ENCODE measurements at places on chromosomes 7 and 10.
A peak's percentile ranks its signal among the peaks of the same experiment; 100 is the strongest.

DNA sequence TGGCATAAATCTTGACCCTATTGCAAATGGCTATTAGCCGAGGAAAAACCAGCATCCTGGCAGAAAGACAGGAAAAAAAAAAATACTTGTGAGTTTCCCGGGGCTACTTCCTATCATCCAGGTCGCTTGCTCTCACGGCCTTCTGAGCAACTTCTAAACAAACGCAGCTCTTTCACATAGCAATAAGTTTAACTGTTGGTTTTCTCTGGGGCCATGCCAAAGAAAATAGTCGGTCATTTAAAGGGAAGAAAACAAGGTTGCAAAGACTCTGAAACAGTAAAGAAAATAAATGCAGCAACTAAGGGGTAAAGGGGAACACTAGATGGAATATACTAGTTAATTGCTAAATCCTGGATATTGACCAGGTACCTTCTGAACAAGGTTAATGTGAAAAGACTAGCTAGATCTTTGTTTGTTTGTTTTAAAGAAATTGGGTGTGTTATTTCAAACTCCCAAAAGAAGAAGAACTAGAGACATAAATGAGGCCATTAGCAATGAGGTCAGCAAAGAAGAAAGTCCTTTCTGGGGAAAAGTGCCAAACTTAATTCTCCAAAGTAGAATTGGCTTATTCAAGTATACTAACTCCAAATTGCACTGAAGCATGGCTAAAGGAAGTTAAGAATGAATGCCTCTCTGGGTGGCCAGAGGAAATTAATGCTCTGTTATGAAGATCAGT, 54.2 kb downstream of the SLC39A12 start:
- no peak for DNase-seq

DNA sequence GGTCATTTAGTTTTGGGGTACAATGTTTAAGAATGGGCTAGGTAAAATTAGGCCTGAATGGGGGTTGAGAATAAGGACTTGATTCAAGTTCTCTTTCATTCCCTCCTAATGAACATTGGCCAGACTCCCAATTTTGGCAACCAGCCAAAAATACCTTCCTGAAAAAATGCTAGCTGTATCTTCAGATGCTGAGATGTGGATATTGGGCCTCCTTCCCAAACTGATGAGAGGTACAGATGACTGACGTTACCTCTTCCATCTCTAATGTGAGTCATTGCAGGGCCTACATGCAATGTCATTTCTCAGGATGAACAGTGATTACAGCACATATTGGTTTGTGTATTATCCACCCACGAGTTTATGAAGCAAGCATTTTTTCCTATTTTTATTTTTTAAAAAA, 151.6 kb downstream of the SND1 start:
- DNase-seq = no peak

GRCh38 chr7:139571190-139571589, 47.7 kb downstream of the CLEC2L start:
- no peak for DNase-seq

GRCh38 chr7:153886506-153887441, 165.4 kb upstream of the DPP6 start:
- DNase-seq = peak; percentile 59

DNA sequence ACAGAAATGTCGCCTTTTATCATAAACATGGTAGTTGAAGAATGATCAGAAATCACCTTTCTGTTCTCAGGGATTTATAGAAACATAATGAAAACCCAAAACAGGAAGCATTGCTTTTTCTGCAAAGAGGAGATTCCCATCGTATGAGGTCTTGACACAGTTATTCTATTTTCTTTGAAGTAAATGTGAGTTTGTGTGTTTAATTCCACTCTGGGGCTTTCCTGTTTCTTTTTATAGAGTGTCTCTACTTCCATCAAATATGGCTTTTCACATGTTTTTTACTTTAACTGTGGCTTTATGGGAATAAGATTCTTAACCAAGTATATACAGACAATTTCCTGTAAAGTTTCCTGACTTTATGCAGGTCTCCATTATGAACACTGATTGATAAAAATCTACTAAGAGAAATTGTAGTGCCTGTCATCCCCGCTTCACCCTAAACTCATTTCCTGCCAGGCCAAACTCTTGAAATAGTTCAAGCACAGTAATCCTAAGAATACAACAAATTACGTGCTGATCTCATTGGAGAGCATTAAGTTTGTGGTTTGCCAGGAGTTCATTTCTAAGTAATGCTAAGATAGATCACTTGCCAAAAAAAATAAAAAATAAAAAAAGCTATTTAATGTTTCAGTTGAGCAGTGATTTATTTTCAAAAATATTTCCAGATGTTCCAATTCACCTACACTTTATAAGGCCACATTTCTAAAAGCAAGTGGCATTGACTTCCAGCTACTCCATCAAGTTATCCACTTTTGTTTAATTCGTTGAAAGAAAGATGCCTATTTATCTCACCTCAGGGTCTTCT, 52.2 kb upstream of the SEC61G start:
- DNase-seq = no peak

DNA sequence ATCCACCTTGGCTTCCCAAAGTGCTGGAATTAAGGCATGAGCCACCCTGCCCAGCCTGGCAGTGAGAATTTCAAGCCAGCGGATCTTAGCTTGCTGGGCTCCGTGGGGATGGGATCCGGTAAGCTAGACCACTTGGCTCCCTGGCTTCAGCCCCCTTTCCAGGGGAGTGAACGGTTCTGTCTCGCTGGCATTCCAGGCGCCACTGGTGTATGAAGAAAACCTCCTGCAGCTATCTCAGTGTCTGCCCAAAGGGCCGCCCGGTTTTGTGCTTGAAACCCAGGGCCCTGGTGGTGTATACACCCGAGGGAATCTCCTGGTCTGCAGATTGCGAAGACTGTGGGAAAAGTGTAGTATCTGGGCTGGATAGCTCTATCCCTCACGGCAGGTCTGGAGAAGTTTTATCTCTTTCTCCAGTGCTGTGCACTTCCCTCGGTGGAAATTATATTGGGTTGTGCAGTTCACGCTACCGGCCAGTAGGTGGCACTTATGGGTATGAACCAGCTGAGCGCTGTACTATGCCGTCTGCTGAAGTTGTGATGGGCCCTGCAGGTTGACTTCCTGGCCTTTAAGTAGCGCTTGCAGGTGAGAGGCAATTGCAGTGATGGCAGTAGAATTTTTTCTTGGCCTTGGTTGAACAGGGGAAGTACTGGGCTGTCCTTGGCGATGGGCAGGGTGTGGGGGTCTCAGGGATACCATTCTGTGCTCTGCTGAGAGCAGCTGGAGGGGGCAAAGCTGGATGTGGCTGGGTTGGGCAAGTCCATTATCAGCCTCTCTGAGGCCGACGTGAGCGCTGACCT, 138.0 kb upstream of the MTPN start:
- DNase-seq = no peak

- no peak for DNase-seq
Observed at GRCh38 chr10:36375107-36375506, 733.0 kb upstream of the FZD8 start.

DNA sequence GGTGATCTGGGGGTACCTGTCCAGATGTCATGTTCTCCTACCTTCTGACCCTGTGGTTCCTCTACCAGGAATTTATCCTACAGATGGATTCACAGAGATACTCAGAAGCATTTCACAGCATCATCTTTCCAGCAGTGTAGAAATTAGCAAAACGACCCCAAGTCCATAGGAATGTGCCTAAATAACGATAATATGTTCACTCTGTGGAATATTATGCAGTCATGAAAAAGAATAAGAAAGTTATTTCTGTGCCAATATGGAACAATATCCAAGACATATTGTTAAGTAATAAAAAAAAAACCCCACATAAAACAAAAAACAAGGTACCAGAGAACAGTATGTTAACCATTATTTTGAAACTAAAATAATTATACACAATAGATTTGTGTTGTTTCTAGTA, 123.8 kb upstream of the SDK1 start:
- no peak for DNase-seq

DNA sequence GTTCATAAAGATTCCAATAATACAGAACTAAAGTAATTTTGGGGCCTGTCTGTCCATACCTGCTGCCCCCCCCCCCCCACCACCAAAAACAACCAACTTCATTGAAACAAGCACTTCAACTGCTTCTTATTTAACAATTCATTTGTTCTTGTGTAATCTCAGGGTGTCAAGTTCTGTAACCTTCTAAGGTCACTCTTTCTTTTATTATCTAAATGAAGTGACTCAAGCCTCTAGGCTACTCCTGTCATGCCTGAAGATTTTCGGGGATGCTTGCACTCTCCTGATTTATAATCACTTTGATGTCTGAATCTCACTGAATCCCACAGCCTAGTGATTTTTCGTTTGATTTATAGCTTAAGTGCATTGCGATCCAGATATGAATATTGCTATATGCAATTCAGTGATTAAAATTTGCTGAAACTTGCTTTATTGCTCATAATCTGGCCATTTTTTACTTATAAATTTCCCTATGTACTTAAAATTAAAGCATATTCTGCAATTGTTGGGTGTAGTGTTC, 27.2 kb downstream of the GARIN1A start:
- DNase-seq = no peak

DNA sequence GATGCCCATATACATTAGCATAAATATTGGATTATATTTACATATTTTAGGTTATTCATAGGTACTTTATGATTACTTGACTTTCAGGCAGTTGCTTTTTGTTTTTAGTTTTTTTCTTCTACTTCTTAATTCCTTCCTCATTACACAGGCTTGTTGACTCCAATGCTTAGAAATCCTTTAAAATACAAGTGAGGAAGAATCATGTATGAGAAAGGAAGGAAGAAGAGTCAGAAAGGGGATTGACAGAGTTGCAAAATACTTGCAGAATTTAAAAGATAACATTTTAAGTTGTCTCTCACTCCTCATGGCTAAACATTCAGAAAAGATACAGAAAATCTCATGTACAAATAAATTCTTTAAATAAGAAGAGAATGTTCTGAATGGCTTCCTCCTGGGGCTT, 61.9 kb downstream of the ATXN7L1 start:
- no peak for DNase-seq

DNA sequence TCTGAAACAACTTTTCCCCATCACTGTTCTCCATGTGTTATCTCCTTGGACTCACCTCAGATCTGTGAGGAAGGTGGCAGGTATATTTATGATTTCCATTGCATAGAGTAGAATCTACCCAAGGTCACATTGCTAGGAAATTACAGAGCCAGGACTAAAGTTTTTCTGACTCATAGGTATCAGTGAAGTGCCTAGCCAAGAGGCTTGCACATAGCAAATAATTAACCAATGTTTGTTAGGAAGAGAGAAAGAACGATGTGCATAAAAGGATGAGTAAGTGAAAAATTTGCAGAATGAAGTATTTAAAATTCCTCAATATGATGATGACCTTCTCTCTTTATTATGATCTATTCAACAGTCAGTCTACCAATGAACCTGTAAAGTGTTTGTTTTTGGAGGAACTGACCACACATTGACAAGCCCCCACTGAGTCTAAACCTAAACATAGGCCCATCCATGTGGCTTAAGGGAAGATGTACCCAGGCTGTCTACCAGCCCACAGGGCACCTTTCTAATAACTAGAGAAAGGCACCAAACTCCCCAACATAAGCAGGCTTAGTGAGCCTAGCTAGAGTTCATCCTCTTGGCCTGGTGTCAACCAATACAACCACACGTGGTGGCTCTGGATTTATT, 252.9 kb upstream of the ZMIZ1 start:
- DNase-seq = no peak

DNA sequence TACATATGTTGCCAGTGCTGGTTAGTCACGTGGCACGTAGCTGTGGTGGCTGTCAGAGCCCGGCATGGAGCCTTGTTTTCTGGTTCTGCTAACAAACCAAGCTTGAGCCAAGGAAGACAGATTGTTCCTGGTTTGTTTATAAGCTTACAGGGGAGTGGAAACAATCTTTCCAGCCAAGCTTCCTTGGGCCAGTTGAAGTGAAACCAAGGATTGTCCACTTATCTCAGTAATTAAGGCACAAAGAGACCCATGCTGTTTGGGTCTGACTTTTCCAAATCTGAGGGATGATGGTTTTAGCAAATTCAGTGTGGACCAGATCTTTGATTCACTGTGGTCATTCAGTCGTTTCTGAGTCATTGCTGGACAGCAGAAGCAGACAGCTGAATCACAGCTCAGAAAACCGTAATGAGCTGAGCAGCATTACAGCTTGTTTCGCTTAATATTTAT, 297.3 kb upstream of the COBL start:
- no peak for DNase-seq

- no peak for DNase-seq
Observed at GRCh38 chr7:57178768-57179139, 46.5 kb upstream of the ZNF479 start.

- no peak for DNase-seq
Observed at GRCh38 chr10:69223028-69223342, 2.9 kb downstream of the HKDC1 start.

DNA sequence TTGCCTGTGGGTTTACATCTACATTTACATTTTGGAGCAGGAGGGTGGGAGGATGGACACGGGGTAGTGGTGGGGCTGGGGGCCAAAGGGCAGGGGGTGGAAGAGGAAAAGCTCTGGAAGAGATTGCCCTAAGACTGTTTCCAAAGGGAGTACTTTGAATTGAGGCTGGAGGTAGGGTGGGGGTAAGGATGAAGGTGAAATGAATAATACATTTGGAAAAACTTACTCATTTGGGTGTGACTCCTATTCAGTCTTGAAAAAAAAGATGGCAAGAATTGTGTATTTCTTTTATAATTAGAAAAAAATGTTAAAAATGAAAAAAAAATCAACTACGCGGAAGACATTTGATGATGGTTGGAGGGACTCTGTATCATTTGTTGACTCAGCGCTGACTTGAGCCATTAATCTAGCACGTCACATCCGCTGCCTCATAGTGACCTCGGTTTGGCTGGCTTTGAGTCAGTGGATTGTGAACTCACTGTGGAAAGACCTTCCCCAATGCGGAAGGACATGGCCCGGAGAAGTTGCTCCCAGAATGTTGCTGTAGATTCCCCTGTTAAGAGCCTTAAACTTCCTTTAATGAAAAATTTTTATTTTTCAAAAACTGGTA, 2.8 kb downstream of the FAM180A start:
- DNase-seq = no peak

Measured in left hindlimb (tissue), 1 donor.